ENCODE measurements at places on chromosomes 5 and 9.

GRCh38 chr5:174177531-174177930 is 132.0 kb downstream of the NSG2 start:
- no peak for DNase-seq

DNA sequence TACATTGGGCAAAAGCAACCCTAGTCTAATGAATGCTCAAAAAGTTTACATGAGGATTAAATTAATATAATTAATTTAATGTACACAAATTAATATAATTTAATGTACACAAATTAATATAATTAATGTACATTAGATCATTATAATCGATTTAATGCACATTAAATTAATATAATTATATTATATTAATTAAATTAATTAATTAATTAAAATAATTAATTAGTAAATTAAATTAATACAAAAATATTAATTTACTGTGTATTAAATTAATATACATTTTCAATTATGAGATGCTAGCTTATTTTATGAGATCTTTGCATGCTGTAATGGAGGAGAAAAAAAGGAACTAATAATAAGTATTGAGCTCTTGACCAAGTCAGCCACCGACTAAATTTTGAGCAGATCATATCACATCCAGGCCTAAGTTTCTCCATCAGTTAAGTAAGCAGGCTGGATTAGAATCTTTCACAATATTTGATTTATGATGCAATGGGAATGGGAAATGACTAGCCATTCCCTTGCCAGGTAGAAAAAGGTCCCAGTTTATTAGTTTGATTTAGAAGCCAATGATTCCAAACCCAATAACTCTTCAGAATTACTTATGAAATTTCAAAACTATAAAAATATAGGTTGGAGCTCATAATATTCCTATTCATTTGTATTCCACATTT is 533.4 kb upstream of the GRIA1 start:
- no peak for DNase-seq

GRCh38 chr9:116165912-116166311 is 12.3 kb downstream of the PAPPA start:
- DNase-seq: no peak

DNA sequence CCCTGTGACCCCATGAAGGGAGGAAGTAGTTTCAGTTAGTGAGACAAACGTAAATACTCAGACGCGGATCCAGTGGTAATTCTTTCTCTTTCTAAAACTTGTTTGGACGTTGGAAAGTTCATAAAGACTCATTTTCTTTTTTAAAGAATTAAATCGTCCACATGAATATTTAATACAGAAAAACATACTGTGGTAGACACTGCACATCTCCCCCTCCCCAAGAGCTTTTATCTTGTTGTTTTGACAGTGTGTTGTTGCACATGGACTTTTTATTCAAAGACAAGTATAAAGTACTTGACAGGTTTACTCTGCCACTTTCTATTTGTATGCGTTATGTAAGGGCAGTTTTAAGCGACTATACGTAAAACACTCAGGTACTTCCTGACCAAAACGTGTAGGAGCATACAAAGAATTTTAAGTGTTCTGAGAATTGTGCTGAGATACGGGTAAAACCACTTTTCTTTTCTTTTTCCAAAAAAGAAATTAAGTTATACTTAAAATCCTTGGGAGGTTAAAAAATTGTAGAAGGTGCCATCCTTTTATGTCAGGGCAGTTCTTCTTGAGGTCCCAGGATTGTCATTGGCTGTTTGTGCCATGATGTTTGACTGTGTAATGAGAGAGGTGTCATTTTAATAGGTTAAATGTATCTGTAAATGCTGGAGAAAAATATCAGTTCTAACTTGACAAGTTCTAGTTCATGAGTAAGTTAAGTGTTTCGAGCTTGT is 1.3 kb downstream of the NIPBL start:
- DNase-seq: peak; percentile 23

DNA sequence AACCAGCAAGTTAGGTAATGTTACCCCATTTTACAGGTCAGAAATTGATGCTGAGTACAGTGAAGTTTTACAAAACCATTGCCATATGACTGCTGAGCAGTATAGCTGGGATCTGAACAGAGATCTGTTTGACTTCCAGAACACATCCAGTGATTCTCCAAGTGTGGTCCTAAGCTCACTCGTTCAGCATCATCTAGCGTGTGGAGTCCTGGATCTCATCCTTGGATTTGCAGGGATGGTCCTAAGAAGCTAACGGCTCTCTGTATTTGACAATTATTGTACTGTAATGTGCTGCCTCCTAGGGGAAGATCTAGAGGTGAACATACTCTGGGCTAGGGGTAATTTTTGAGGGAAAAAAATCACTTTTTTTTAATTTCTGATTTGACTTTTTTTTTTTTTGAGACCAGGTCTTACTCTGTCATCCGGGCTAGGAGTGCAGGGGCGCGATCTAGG is 1.4 kb downstream of the SLC26A2 start:
- DNase-seq: peak; percentile 11

- peak; percentile 4 for DNase-seq
These were observed 38.6 kb upstream of the SLC6A19 start for GRCh38 chr5:1162751-1163150.

- DNase-seq: no peak
These were observed 6.1 kb downstream of the CCNI2 start for GRCh38 chr5:132753135-132753987.

DNA sequence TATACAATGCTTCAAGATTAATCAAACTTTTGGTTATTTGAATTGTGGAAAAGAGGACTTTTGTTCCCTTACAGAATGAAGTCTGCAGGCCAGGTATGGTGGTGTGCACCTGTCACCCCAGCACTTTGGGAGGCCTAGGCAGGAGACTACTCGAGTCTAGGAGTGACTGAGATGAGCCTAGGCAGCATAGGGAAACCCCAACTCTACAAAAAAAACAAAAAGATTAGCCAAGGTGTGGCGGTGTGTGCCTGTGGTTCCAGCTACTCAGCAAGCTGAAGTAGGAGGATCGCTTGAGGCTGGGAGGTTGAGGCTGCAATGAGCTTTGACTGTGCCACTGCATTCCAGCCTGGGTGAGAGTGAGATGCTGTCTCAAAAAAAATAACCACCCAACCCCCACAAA is 9.3 kb downstream of the CCNH start:
- no peak for DNase-seq

DNA sequence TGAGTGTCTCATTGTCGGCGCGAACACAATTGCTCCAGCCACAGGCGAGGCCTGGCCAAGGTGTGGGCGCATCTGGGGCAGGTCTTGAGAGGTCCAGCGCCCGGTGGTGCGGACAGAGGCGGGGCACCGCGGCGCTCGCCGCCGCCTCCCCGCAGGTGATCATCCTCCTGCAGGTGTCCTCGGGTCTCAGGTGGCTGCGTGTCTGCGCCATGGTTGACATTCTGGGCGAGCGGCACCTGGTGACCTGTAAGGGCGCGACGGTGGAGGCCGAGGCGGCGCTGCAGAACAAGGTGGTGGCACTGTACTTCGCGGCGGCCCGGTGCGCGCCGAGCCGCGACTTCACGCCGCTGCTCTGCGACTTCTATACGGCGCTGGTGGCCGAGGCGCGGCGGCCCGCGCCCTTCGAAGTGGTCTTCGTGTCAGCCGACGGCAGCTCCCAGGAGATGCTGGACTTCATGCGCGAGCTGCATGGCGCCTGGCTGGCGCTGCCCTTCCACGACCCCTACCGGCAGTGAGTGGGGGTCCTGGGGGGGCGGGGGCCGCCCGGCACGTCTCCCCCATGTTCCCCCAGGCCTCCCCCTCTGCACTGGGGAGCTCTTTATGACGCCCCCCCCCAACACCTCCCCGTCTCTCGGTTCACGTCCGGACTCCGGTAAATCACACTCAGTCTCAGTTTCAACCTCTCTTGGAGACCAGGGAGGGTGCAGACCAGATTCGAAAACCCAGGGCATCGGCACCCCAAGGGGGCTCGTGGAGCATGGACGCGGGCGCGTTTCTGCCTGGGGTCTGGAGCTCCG is 446 bp downstream of the NXNL2 start:
- DNase-seq: no peak

GRCh38 chr9:90864779-90865178 is 63.2 kb downstream of the SYK start:
- no peak for DNase-seq

GRCh38 chr5:80667384-80667783 is 12.6 kb upstream of the DHFR start:
- DNase-seq: no peak

DNA sequence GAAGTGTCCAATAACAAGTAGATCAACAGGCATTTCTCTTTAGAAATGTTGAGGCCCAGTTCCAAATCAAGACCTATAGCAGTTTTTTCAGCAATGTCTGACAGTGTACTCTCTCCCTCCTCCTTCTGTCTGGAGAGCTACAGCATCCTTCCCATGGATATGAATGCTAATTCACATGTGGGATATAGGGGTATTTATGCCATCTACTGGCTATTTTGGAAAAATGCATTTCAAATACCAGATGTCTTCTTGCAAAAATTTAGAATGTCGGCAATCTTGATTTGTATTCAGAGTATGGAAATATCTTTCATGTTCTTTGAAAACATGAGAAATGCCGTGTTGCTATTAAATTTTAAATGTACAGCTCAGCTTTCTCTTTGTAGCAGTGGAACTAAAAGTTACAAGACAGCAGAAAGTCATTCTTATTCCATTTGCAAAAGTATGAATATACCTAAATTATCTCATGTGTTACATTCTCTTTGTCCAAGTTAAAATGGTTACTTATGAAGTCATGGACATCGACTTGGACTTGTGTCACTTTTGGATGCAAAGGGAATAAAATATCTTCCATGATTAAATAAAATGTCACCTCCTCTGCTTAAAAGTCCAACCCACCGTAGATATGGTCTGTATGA is 647.8 kb downstream of the TAF11L14 start:
- DNase-seq: peak; percentile 7

- DNase-seq: no peak
These were observed 56.7 kb downstream of the VAV2 start for GRCh38 chr9:133935328-133936005.

DNA sequence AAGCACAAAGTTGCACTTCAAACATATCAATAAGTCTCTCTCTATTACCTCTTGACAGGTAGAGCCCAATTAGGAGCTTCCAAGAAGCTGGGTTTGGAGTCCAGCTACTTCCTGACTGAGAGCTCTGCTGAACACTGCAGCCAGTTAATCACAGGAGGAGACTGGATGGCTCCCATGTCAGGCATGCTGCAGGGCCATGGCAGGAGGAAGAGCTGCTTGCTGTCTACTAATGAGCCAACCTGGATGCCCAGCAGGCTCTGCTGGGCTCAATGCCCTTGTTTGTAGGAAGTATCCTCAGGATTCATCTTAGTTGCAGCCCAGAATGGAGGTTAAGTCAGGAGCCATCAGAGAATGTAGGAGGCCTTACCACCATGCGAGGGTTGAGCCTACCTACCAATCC is 91.9 kb downstream of the TMEM215 start:
- no peak for DNase-seq

DNA sequence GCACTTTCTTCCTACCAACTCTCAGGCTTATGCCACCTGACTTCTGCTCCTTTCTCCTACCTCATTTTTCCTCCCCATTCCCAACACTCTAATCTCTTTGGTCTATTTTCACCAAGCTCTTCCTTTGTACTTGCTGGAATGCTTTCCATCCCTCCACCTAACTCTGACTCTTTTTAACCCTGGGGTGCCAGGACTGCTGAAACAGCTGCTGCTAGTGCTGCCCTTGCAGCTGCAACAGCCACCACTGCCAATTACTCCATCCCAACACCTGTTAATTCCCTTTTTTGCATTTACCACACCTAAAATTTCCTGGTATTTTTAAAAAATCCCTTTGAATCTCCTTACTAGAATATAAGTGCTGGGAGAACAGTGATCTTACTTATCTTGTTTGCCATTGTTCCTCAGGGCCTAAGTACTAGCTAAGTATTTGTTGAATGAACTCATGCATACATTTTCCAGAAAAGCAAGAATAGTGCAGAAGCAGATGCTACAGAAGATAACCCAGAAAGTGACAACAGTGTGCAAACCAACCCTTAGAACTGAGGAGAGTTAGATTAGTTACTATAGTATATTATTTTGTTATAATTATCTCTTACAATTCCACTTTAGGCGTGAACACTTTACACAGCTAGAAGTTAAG is 11.5 kb downstream of the NADK2 start:
- DNase-seq: no peak

DNA sequence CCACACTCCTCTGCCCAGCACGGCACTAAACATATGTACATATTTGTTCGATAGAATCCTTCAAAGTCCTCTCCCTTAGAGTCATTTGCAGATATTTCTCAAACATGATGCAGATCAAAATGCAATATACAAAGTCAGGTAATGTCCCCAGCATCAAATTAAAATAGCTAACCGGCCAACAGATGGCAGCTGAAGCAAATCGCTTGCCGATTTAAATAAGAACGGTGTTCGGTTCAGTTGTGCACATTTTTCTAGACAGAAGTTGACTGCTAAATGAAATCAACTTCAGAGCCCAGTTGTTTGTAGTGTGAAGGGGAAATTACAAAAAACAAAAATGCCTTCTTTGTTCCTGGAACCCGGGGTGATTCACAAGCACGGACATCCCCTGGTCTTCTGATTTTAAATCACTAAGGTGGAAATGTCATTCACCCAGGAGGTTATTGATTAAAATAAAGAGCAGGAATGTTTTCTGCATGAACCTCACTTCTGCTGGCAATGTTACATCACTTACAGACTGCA is 219.2 kb downstream of the EBF1 start:
- no peak for DNase-seq

DNA sequence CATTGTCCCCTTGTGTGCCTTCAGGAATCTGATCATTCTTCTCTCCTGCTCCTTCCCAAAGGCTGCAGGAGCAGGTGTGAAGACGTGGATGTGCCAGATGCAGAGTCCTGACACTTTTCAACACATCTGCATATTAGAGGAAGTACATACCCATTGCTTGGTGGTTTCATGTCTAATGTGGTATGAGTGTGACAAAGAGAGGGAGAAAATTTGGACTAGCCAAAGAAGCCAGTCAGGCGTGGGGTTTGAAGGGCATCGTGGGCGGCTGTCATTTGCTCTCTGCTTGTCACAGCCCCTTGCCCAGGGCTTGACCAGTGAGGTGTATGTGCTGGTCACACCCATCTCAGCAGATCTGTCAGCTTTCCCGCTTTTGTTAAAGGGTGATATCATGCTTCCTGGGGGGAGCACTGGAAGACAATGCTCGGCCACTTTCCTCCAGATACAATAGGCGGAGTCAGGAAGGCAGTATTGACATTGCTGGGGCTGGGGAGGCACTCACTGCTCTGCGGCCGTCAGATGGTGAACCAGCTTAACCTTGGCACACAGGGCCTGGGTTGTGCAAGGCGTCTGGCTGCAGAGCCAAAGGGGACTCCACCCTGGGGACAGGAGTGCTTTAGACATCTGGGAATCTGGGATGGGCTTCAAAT is 8.6 kb downstream of the TEK start:
- DNase-seq: no peak

Measured in CD14-positive monocyte (primary cell).